Activated CD8-positive, alpha-beta memory T cell treated with anti-CD3 and anti-CD28 coated beads for 4 hours (primary cell): ENCODE measurements at places on chromosomes 11 and 22.

- DNase-seq, result no peak
These were observed 52.3 kb downstream of the SLC22A12 start for GRCh38 chr11:64643256-64643881.

DNA sequence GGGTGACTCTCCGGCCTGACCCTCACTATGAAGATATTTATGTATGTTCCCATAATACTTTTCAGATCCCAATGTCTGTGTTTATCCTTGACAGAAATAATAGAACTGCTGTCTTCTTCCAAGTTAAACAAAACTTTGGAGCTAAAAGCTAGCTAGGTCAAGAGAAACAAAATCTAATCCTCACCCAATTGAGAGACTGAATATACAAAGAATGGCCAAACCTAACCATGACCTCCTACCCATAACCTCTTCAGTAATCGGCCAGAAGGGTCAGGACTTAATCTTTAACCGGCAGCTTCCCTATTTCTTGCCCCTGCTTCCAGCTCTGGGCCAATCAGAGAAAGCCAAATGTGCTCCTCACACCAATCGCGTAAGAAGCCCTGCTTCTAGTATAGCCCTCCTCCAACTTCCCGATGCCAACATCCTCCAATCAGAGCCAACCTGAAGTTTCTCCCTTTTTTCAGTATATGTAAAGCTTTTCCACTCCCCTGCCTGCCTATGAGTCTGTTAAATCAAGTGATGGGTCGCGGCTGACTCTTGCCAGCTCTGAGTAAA is 1.7 kb upstream of the DDX6 start:
- peak; percentile 51 for DNase-seq

DNA sequence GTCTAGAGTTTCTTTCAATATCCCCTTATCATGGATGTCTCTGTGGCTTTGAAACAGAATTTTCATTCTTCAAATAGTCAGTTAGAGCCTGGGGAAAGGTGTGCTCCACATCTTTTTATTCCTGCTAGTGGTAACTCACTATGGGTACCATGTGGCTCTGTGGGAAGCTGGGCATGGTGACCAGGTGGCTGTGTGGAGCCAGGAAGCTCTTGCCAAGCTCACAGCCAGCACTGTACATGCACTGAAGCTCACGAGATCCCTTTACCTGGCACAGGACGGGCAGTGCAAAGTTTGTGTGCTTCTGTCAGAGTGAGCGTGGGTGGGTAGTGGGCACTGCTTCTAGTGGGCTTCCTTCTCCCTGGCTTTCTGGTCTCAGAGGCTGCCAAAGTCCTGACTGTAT is 6.3 kb upstream of the KDM4F start:
- no peak for DNase-seq

DNA sequence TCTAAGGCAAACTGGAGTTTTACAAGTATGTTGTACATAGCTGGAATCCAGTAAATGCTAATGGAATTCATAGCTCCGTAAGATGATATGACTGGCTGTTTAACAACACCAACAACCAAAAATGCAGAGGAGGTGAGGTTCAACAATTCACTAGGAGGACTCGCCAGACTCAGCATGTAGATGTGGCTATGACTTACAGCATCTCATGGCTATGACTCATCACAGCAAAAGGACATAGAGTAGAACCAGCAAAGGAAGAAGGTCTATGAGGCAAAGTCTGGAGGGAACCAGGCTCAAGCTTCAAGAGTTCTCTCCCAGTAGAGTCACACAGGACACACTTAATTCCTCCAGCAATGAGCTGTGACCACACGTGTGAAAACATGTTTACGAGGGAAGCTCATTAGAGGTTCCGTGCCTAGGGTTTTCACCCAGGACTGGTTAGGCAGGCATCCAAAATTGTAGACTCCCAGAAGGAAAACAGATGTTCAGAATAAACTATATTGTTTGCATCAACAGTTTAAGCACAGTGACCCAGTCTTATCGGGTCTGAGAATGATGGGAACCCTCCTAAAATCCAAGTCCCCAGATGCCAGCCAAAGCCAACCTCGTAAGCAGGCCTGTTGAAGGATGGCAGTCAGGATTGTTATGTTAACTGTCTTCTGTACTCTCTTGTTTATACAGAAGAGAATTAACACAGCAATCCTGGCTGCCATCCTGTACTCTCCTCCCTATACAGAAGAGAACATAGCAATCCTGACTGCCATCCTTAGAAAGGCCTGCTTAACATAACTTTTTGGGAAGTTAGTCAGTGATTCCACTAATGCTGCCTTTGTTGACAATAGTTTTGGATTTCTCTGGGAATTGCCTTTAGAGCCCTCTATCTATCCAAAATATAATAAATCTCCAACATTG is 116.6 kb downstream of the LARGE1 start:
- no peak for DNase-seq

GRCh38 chr11:74299015-74299414 is 12.4 kb downstream of the P4HA3 start:
- DNase-seq, result no peak

DNA sequence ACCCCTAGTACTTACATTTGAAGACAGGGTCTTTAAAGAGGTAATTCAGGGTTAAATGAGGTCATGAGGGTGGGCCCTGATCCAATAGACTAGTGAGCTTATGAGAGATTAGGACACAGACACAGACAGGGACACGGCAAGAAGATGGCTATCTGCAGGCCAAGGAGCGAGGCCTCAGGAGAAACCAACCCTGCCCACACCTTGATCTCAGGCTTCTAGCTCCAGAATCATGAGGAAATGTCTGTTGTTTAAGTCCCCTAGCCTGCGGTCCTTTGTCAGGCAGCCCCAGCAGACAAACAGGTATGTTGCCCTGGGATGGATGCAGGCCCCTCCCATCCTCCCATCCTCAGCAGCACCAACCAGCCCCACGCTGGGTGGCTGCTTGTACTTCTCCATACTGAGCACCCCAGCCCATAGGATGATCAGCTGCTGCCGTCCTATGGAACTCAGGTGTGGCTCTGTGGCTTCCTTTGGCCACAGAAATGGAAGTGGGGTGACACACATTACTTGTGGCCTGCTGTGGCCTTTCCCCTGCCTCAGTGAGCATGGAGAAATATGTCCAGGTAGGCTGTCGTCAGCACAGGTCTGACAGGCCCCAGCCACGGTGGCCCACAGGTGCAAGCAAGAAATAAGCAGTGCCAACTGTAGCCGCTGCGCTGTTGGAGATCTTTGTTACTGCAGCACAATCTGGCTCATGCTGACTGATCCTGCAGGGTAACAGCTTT is 7.9 kb downstream of the GNB1L start:
- DNase-seq, result no peak

DNA sequence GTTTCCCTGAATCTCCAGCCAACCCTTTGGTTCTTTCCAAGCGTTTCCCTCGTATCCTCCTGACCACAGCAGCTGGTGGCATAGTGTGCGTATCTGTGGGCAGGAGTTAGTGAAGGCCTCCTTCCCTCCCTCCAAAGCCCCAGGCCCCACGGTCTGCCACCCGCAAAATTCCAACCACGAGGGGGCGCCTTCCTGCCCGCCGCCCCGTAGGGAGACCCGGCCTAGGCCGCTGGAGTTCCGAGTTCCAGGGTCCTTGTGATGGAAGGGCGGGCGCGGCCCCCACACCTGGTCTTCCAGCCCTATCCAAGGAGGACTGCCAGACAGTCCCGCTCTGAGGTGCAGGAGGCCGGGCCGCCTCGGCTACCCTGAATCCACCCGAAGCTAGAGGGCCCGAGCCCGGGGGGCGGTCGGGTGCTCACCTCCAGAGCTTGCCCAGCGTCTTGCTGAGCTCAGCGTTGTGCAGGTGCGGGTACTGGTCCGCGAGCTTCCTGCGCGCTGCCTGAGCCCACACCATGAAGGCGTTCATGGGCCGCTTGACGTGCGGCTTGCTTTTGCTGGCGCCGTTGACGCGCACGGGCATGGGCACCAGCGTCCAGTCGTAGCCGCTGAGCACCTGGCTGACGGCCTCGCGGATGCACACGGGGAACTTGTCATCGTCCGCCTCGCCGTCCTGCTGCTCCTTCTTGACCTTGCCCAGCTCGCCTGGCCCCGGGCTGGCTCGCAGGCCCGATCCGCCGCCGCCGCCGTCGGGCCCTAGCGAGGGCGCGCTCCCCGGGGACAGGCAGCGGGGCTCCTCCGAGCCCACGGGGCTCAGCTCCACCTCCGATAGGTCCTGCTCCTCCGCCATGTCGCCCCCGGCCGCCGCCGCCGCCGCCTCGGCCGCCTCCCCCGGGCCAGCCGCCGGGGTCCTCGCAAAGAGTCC is 1.2 kb downstream of the SOX10 start:
- DNase-seq, result no peak

DNA sequence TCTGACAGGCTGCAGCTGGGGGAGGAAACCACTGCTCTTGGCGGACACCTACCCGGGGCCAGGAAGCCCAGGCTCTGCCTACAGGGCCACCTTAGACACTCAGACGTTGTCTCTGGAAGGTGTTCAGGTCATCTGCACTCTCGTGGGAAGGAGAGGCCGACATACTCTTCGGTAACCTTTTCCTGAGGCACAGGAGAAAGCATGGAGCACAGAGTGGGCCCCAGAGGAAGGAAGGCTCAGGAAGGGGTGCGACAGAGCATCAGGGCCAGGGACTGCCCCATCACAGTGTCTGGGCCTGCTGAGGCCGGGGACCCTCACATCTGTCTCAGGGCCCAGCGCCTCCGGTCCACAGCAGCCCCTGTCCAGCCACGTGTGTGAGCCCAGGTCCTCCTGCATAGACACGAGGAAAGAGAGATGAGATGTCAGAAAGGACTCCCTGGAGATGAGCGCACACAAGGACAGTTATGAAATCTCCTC is 18.2 kb upstream of the TUB start:
- no peak for DNase-seq

DNA sequence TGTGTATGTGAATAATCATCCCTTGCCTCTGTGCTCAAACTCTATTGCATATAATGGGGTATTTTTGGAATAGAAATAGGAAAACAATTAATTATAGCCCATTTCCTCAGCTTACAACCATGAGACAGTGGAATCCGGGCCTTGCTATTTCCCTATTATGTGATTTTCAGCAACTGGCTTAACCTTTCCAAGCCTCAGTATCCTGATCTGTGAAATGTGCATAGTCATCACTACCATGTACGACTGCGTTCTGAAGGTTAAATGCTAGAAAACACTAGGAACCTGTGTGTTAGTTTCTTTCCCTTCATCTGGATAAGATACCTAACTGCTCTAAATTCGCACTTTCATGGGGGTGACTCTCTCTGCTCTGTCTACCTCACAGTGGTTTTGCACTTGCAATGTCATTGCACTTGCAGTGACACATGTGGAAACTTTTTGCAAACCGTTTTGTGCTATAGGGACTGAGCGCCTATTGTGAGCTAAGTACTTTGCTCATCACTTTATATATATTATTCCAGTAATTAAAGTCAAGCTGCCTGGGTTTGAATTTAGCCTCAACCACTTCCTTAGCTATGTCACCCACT is 48.3 kb downstream of the IRAG1 start:
- no peak for DNase-seq

GRCh38 chr11:110176366-110177085 is 83.3 kb downstream of the ZC3H12C start:
- DNase-seq, result no peak

DNA sequence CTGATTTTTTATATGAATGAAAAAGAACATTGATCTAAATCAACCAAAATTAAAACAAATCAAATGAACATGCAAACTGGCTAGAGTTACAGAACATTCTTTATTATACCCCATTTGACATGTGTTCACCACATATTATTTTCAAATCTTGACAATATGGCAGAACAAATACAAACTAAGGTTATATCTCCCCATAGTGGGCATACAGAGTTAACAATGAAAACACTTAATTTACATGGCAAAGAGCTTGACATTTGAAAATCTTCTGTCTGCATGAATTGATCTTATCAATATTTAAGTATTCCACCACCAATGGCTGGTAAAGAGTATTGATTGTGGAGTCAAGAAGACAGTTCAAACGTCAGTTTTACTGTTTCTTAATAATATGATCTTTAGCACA is 197.9 kb upstream of the ANO3 start:
- no peak for DNase-seq

- DNase-seq, result no peak
These were observed 122.5 kb downstream of the KCNQ1OT1 start for GRCh38 chr11:2577031-2577990.

- DNase-seq, result no peak
These were observed 11.2 kb downstream of the C22orf31 start for GRCh38 chr22:29050457-29050856.

- no peak for DNase-seq
These were observed 495.6 kb upstream of the LRRC4C start for GRCh38 chr11:41955066-41955465.

GRCh38 chr11:34397120-34397519 is 39.3 kb upstream of the ABTB2 start:
- no peak for DNase-seq

GRCh38 chr11:13228572-13228971 is 49.0 kb upstream of the BMAL1 start:
- no peak for DNase-seq

DNA sequence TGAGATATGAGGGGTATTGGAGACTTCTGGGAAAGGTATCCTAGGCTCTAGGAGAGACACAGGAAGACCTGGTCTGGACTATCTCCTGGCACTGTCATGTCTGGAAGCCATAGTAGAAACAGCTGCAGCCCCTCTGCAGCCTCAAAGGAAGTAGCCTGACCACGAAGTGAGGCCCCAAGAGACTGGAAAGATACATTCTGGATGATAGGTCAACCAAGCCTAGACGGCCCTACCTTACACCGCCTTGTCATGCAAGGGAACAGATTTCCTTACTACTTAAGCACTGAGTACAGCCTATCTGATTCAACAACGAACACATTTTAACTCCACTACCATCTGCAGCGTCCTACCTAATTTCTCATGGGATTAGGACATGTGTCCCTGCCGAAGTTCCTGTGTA is 31.1 kb downstream of the UQCR10 start:
- no peak for DNase-seq

GRCh38 chr11:104487046-104487806 is 323.3 kb upstream of the PDGFD start:
- no peak for DNase-seq

GRCh38 chr11:125463590-125464269 is 32.3 kb downstream of the FEZ1 start:
- DNase-seq, result no peak

- DNase-seq, result no peak
These were observed 727.1 kb downstream of the NELL1 start for GRCh38 chr11:21396342-21397008.

- no peak for DNase-seq
These were observed 12.2 kb downstream of the HPS5 start for GRCh38 chr11:18309691-18310090.

DNA sequence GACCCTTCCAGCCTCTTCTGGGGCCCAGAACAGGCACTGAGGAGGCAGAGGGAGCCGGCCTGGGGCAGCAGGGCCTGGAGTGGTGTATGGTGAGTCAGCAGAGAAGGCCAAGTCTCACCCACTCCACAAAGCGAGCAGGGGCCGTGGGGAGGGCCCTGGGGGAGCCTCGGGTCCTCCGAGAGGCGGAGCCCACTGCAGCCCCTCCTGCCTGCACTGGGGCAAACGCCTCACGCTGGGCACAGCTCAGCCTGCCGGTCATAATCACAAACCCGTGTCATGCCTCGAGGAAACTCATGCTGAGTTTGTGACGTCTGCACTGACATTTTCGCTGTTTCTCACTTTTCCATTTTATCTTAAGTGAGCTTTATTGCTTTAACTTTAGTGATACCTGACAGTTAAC is 38.4 kb downstream of the TOLLIP start:
- no peak for DNase-seq

- DNase-seq, result no peak
These were observed 168.9 kb downstream of the C11orf91 start for GRCh38 chr11:33531743-33532181.

GRCh38 chr11:118441770-118442275 is 5.5 kb downstream of the KMT2A start:
- DNase-seq, result no peak

- DNase-seq, result no peak
These were observed 7.4 kb upstream of the TH start for GRCh38 chr11:2178906-2179494.
